Mucosa of gallbladder (tissue), 1 donor: ENCODE measurements at places on chromosomes 5 and 9.
A peak's percentile ranks its signal among the peaks of the same experiment; 100 is the strongest.

DNA sequence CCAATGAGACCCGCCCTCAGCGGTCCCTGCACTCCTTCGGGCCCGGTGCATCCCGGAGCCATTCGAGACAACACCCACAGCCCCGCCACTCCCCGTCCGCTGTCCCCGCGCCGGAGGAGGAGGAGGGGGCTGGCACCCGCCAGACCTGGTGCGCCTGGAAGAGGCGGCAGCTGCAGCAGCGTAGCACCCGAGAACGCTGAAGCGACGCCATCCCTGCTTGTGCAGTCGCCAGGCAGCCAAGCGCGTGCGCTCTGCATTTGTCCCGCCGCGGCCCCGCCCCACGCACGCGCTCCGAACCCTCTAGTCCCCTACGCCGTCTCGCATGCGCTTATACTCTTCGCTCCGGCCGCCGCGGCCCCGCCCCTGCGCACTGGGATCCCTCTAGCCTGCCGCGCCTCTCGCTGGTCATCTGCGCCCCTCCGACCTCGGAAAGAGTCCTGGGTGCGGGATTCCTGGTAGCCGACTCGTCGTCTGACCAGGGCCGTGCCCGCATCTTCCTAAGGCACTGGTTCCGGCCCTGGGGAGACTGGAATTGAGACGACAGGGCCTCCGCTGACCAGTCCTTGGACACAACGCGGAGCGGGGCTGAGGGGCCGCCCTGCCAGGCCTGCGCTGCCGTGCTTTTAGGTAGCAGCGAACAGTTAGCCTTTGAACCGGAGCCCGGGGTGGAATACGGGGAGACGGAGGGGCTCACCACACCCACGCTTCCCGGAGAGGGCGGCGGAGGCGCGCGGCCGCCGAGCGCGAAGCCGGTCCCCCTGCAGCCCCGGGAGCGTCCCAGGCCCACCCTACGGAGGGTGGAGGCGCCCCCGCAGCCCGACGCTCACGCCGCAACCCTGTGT, at the start of gene MRNIP:
Gene MRNIP, minus strand, starts transcription at position 232 of the 842 bp plus-strand sequence. Its CDS starts 21 bp downstream, at position 211.
- DNase-seq = peak; percentile 97

DNA sequence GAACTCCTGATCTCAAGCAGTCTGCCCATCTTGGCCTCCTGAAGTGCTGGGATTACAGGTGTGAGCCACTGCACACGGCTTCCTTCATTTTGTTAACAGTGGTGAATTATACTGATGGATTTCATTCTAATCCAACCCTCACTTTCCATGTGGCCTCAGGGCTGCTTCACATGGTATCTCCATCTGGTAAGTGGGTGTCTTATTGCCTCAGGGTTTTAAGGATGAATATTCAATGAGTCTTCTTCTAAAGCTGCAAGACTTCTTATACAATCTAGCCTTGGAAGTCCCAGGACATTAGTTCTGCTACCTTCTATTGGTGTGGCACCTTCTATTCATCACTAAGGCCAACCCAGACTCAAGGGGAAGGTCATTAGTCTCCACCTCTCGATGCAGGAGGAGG, 8.7 kb upstream of the RASEF start:
- no peak for DNase-seq

DNA sequence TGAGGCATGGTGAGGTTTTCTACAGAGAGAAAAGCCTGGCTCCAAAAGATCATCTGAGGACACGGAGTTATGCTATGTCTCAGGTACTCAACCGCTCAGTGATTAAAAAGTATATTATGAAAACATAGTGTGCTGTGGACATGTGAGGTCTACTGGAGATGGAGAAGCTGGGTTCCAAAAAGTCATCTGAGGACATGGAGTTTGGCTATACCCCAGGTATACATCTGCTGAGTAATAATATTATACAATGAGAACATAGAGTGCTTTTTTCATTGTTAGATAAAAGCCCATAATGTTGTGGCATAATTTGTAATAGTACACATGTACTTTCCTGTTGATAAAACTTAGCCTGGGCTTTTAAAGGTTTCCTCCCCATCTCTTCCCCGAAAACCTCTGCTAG, 70.7 kb upstream of the SHISAL2B start:
- no peak for DNase-seq

GRCh38 chr9:88187631-88188030, 49.4 kb upstream of the SPATA31C2 start:
- no peak for DNase-seq

GRCh38 chr5:78569441-78569840, 79.1 kb downstream of the LHFPL2 start:
- peak; percentile 41 for DNase-seq

DNA sequence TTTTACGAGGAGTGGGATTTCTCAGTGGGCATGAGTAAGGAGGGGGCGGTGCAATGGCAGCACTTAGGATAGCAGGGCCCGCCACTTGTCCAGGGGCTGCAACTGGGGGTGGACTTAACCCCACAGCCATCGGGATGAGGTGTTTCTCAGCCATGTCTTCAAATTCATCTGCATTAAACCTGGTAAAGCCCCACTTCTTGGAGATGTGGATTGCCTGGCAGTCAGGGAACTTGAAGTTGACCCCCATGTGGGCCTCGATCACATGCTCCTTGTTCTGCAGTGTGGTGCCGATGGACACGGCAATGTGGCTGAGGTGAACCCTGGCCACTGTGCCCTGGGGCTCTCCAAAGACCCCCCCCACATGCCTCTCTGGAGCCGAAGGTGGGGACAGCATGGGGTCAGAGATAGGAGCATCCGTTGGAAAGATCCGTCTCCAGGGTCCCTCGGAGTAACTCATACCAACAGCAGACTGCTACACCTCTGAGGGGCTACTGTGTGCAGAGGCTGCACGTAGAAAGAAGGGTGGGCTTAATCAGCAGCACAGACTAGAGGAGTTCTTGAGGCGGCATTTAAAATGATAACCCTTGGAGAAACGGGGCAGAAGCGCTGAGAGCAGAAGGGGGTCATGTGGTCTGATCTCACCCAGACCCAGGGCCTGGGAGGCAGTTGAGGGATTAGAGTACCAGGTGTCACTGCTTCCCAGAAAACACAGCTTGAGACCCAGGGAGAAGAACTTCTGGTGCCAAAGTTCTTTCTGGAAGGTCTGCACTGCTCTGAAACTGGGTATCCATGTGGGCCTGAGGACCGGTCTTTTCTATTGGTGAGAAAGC, 141.4 kb downstream of the MTX3 start:
- DNase-seq = no peak

GRCh38 chr9:114299286-114300152, 23.4 kb upstream of the ORM1 start:
- DNase-seq = no peak

GRCh38 chr5:168382421-168382820, 91.0 kb downstream of the WWC1 start:
- no peak for DNase-seq

- no peak for DNase-seq
Measured at GRCh38 chr9:119667163-119667562, 297.9 kb upstream of the BRINP1 start.

GRCh38 chr5:132838516-132839282, 8.3 kb upstream of the SHROOM1 start:
- no peak for DNase-seq

GRCh38 chr9:9901624-9902023, 711.2 kb downstream of the PTPRD start:
- no peak for DNase-seq

GRCh38 chr5:17330386-17330785, 113.0 kb downstream of the BASP1 start:
- no peak for DNase-seq

DNA sequence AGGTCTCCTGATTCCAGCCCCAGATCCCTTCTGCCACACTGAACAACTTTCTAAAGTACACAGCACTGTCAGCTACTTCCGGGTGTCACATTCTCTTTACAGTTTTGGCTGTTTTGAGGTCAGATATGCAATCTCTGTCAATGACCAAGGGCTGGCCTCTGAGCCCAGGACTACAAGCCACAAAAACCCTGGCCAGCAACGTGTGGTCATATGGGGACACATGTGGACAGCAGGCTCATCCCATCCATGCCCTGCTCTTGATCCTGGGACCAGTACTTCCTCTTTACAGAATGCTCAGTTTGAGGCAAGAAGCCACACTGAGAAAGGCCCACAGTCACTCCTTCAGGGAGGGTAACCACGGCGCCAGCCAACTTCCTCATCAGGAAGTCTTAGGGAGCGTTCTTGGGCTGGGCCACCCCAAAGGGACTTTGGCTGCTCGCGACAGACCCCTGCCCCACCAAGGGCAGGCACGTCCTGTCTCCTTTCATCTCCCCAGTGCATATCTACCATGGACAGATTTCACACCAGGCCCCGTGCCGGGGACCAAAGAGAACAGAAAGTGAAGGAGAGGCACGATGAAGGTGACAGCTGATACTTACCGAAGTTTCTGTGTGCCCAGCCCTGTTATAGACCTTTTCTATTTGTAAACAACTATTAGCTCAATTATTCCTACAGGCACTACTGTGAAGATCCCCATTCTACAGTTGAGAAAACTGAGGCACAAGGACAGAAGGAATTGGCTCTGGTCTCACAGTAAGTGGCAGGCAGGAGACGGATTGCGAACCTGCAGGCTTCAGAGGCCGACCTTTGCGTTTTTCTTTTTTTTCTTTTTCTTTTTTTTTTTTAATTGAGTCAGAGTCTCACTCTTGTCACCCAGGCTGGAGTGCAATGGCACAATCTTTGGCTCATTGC, 37.3 kb downstream of the STK10 start:
- DNase-seq = peak; percentile 54

GRCh38 chr9:123540457-123540856, 184.5 kb downstream of the CRB2 start:
- no peak for DNase-seq
